ENCODE measurements at places on chromosomes 6 and 20.

DNA sequence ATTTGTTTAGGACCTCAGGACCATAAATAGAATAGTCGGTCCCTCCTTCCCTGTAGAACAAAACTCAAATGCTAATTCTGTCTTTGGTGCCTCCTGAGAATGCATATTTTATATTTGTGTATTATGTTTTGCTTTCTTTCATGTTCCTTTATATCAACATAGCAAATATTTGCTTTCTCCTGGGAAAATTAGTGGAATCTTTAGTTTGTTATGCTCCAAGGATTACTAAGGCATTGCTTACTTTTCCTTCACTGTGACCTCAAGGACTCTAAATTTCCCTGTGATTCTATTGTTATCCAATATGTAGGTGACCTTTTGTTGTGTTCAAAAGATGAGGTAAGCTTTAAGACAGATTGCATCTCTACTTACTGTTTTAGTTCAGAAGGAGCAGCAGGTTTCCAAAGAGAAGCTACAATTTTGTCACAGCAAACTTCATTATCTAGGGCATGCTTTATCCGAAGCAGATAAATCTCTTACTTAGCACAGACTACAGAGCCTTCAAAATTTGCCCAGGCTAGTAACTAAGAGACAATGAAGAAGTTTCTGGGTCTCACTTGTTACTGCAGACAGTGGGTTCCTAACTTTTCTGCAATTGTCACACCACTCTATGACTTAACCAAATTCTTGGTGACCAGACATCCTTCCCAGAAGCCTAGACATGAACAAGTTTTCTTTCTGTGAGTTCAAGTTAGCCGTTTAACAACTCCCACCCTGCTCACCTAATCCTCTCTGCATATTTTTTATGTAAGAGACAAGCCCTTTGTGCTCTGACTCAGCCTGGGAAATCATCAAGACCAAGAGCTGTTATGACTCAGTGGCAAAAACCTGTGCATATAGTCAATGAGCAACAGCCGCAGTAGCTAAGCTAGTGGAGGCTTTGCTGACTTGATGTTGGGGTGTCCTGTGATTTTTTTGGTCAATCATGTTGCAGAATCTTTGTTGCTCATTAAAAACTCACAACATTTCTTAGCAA lies 378.8 kb downstream of the QKI start:
- DNase-seq = no peak

GRCh38 chr6:142750998-142751397 lies 194.0 kb downstream of the HIVEP2 start:
- DNase-seq = no peak

- DNase-seq = no peak
Observed at GRCh38 chr6:123529843-123530242, 106.9 kb downstream of the TRDN start.

- DNase-seq = no peak
Observed at GRCh38 chr6:4426968-4427367, 291.6 kb upstream of the ECI2 start.

GRCh38 chr6:97705568-97705967 lies 422.6 kb upstream of the MMS22L start:
- DNase-seq = no peak

DNA sequence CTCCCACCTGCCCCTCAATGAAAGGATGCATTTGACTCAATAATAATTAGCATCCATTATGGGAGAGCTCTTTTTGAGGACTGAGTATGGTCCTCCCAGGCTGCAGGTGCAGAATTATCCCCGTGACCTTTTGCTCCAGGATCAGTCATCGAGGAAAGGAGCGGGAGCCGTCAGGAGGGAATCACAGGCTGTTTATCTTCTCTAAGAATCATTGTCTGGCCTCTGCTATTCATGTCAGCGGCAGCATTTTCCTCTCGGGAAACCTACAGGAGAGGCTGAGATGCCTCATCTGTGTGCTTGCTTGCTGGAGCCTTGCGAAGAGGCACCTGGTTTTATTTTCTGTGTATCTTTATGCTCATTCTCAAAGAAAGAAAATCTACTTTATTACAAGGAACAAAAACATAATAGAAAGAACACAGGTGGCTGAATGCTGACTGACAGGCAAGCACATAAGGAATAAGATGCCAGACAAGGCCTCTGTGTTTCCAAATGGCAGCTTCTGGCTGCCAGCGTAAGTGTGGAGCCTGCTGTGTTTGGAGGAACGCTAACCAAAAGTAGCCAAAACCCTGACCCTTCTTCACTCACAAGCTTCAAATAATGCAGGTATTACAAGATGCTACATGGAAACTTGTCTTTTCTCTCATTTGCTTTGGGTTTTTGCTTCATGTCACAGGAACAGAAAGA lies 539.1 kb upstream of the MARCKS start:
- DNase-seq = no peak

DNA sequence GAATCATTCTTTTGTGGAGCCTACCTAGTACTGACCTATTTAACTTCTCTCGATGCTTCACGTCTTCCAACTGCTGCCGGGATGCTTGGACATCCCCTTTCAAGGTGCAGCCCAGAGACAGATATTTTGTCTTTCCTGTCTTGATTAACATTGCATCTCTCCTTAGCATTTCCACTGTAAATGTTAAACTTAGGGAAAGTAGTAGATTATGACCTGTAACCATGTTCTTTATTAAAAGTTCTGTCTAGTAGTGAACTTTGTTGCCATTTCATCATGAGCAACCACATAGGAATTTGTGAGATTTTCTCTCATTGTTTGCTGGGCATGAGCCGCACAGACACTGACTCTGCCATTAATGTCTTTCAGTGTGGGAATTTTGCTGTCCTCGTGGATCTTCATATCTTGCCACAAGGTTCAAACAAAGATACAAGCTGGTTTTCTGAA lies 117.9 kb downstream of the JAG1 start:
- no peak for DNase-seq

DNA sequence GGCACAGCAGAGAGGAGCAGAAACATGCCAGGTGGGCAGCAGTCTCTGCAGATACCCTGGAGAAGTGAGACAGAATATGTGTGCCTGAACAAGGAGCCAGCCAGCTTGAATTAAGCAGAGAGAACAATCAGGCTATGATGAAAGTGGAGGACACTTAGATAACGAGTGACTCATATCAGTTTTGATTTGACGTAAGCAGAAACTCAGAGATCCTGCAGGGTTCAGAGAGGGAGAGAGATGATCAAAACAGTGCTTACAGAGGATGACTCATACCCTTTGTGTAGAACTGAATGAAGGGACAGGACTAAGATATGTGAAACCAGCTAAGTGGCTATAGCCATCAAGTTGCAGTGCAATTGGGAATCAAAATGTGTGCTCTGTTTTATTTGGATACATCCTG lies 300.7 kb downstream of the TENT5A start:
- no peak for DNase-seq

DNA sequence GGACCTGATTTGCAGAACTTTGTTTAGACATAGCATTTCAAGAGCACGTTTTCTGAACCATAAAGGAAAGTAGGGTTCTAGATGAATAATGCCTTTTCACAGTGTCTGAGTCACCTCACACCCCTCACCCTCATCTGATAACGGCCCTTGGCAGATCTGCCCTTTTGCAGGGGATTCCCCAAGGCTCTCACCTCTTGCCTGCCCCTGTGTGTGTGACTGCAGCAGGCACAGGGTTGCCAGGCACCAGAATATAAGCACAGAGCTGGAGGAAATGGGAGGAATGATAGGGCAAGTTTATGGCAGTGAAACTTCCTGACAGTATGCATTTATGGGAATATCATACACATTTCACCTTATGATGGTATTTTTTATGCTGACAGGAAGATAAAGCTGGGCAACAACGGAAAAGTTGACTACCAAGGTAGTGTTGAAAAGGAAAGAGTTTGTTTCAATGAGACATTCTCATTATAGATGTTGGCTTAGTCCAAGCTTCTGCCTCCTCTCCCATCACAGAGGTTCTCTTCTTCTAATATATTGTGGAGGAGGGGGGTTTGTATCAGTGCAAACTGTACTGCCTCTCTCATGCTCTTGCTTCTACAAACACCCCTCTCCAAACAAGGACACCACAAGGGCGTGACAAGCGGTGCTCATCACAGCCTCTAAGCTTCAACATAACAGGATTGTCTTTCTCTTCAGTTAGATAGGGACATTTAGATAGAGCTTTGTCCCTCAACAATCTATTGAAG lies 101.5 kb upstream of the BACH2 start:
- no peak for DNase-seq

DNA sequence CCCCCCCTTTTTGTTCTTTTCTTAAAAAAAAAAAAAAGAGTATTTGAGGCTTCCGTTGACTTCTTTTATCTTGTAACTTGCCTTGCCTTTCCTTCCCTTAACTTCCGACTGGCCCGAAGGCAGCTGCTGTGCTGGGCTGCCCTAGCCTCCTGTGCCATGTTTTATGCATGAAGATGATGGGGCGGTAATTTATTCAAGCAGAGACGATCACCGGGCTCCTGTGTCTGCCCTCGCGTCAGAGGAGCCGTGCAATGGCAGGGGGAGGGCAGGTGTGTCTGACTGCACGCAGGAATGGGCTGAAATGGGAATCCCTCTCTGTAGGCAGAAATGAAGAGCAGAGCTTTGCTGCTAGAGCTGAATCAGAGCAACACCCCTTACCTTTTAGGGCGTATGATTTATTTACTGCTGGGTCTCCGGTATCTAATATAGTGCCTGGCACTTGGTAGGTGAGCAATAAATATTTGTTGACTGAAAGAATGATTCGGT lies 106.3 kb upstream of the RIPOR2 start:
- no peak for DNase-seq

DNA sequence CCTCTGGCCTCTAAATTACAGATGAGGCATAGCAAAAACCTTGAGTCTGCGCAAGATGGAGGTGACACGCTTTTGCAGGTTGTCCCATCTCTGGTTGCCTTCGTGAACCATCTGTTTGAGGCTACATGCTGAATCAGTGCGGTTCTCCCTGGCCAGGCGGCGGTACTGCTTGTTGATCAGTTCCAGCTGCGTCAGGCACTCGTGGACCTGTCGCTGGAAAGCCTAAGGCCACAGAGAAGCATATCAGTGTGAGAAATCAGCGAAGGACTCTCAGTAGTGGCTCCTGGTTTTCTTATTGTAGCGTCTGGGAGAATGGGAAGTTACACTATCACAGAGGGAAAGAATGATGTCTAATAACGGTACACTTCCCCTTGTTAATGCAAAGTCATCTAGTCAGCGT lies 344.4 kb downstream of the ESR1 start:
- DNase-seq = no peak

DNA sequence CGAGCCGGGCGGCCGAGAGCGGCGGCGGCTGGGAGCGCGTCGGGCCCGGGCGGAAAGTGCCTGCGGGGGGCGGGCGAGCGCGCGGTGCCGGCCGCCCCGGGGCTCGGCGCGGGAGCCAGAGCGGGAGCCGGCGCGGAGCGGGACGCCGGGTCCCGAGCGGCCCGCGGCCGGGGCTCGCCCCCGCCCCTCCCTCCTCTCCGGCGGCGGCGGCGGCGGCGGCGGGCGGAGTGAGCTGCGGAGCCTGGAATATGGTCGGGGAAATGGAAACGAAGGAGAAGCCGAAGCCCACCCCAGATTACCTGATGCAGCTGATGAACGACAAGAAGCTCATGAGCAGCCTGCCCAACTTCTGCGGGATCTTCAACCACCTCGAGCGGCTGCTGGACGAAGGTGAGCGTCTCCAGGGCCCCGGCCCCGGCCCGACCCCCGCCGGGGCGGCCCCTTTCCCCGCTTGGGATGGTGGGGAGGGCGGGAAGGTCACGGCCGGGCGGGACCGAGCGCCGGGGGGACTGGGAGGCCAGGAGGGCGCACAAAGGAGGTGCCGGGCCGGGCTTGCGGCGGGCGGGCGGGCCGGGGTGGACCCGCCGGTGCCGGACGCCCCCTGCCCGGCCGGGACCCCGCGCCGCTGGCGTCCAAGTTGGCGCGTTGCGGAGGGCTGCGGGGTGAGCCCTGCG lies 565 bp downstream of the QKI start:
- no peak for DNase-seq

DNA sequence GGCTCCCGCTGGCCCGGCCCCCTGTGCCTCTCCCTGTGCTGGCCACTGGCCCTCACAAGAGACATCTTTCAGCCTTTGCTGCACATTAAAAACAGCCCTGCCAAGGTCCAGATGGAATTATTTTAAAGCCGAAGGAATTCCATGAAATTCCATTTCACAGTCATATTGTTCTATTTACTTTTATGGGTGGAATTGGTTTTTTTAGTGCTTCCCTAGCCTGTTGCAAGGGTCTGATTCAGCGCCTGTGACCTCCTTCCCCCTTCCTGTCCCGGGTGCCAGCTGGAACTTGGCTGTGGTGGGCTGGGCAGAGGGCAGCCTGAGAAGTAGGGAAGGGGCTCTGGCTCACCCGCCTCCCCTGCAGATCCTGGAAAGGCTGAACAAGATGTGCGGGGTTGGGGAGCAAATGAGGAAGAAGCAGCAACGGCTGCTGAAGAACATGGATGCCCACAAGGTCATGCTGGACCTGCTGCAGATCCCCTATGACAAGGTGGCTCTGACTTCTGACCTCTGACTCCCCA lies 34.3 kb downstream of the UQCC2 start:
- no peak for DNase-seq

GRCh38 chr20:25247956-25248785 lies at the start of gene PYGB:
TSS of gene PYGB (plus strand) at chr20:25248085. CDS start at chr20:25248179, 94 bp downstream.
- DNase-seq = peak; percentile 45

GRCh38 chr6:35166116-35166515 lies 25.0 kb upstream of the TCP11 start:
- DNase-seq = no peak

DNA sequence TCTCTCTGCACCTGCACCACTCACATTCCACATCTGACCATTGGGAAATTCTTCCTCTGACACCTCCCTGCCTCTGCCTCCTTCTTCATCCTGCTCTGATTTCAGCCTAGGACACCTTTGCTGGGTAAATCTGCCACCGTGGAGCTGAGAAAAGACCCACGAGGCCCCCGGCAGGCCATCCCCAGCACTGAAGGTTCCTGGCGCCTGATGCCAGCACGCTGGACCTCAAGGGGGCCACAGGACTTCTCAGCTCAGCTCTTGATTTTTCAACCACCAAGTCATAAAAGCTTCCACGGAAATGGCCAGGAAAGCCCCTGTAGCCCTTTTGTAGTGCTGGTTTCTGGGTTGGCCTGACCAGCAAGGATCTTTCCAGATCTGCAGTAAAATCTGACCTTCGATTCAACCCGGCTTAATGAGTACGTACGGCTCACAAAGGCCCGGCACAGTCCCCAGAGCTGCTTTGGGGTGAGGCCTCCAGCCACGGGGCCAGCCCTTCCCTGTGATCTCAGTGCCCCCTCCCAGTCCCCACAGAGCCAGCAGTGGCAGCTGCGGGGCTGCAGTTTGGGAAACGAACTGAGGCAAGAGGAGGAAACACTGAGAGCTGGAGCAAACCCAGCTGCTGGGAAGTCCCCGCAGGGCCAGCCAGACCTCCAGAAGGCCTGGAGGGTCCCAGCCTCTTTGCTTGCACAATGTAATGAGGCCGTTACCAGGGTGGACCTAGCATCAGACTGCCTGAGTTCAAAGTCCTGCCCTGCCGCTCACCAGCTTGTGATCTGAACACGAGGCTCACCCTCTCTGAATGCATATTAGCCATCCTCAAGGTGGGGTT lies 157.5 kb downstream of the BMP7 start:
- no peak for DNase-seq
